ENCODE measurements at places on chromosomes 13 and 19. TPM values are rescaled to one million over a fixed set of nuclear protein-coding genes. Genes with fewer than 3 reads are reported as not detected.

KLK12 gene
- total RNA-seq, result not detected

ZNF714 gene
- 15.2 TPM for total RNA-seq

ZNF234 gene
- 6.4 TPM for total RNA-seq

ATP11A gene
- 15.2 TPM for total RNA-seq

FCAR gene
- 0.68 TPM for total RNA-seq

PEAK3 gene
- 1.2 TPM for total RNA-seq

- no peaks in the 10 kb centered on the region for H3K27me3 ChIP-seq
- H3K4me1 ChIP-seq, result no peaks in the 10 kb centered on the region
- H3K4me3 ChIP-seq, result no peak overlapping the region
- H3K36me3 ChIP-seq, result no peaks in the 10 kb centered on the region
- no peak overlapping the region for H3K27ac ChIP-seq
These were observed 129.3 kb upstream of the SPACA7 start for GRCh38 chr13:112246731-112247470.

DNA sequence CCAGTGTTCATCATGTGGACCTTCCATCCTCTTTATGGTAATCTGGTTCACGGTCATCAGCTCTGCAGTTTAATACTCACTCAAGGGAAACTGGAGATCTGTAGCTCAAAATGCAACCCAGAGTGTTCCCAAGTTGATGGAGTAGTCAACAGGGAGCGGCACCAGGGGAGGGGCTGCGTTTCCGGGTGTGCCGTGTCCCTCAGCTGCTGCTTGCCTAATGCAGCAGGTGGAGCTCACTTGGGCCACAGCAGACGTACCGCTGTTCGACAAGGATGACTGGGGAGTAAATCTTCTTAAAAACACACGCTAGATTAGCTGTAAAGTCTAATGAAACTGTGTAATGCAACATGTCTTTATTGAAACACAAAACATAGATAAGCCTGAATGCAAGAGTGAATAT lies 81.1 kb downstream of the TNFSF13B start:
- no peak overlapping the region for H3K27ac ChIP-seq
- no peaks in the 10 kb centered on the region for H3K36me3 ChIP-seq
- H3K27me3 ChIP-seq, result no peaks in the 10 kb centered on the region

- H3K27ac ChIP-seq, result no peak overlapping the region
- no peak overlapping the region for H3K4me3 ChIP-seq
- H3K36me3 ChIP-seq, result no peaks in the 10 kb centered on the region
- H3K4me1 ChIP-seq, result no peaks in the 10 kb centered on the region
- no peaks in the 10 kb centered on the region for H3K27me3 ChIP-seq
These were observed 2.3 kb downstream of the CEACAM18 start for GRCh38 chr19:51480590-51480989.

GRCh38 chr13:74695021-74695800 lies 561.0 kb upstream of the KLF12 start:
- H3K27me3 ChIP-seq, result no peaks in the 10 kb centered on the region
- H3K4me3 ChIP-seq, result no peak overlapping the region
- no peak overlapping the region for H3K27ac ChIP-seq
- no peaks in the 10 kb centered on the region for H3K36me3 ChIP-seq
- H3K4me1 ChIP-seq, result no peaks in the 10 kb centered on the region

DNA sequence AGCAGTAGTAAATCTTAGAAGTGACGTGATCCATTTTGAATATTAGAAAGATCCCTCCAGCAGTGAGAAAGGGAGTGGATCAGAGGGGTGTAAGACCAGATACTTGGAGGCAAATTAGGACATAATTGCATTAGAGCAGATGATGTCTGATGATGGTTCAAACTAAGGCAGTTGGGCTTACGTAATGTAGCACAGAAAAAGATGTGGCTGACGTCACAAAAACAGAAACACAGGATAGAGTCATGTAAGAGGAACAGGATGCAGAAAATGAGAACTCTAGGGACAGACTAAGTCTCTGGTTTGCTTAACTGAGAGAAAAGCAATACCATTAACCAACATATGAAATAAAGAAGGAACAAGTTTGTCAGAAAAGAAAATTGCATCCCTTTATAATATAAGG lies 392.5 kb upstream of the DACH1 start:
- H3K27ac ChIP-seq, result no peak overlapping the region
- H3K27me3 ChIP-seq, result no peaks in the 10 kb centered on the region
- H3K4me3 ChIP-seq, result no peak overlapping the region
- no peak for DNase-seq
- H3K36me3 ChIP-seq, result no peaks in the 10 kb centered on the region
- H3K4me1 ChIP-seq, result no peaks in the 10 kb centered on the region

- DNase-seq, result no peak
- H3K27ac ChIP-seq, result no peak overlapping the region
- H3K36me3 ChIP-seq, result no peaks in the 10 kb centered on the region
- no peak overlapping the region for H3K4me3 ChIP-seq
- no peaks in the 10 kb centered on the region for H3K27me3 ChIP-seq
These were observed 224.8 kb downstream of the SPRY2 start for GRCh38 chr13:80116107-80116506.

- H3K4me3 ChIP-seq, result no peak overlapping the region
- no peaks in the 10 kb centered on the region for H3K36me3 ChIP-seq
- no peak for DNase-seq
- no peaks in the 10 kb centered on the region for H3K27me3 ChIP-seq
These were observed 25.2 kb downstream of the SPATA13 start for GRCh38 chr13:24185591-24186232.

DNA sequence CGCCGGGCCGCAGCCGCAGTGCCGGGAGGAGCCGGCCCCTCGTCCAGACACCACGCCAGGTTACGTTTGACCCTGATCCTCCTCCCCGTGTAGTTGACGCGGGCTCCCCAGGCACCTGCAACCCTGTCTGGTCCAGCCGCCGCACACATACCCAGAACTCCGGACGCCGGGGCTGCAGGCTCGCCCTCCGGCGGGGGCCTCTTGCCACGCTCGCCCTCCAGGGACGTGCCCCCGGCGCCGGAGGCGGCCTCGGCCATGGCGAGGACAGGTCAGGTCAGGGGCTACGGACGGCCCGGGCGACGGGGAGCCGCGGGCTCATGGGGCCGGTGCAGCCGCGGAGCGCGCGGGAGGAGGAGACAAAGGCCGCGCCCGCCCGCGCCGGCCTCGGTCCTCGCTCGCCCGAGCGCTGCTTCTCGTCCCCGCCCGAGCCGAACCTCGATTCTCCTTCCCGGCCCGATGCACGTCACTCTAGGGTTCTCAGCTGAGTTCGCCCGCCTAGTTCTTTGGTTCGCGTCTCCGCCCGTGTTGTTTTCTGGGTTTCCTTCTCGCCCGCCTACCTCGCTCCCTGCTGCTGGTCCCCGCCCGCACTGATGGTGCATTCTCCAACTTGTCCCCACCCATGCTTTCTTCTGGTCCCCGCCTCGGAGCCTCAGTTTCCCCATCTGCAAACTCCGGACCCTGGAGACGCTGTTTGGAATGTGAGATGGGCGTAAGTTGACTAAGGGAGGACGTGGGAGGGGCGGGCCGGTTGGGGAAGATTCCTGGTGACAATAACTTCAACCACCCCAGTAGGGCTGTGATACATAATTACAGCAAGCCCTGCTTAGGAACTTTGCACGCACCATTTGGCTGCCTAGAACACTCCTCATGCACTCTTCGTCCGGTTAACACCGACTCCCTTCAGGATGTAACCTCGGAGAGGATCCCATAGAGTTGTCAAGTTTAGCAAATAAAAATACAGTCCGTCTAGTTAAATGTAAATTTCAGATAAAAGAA lies at the start of gene ANO8:
Gene ANO8 (minus strand): TSS at position 442 of the 996 bp plus-strand sequence. CDS start 185 bp downstream, at position 257.
- H3K4me1 ChIP-seq, result peaks cover 20% of the 10 kb centered on the region
- DNase-seq, result peak; percentile 85
- peak within 1 kb of the TSS; percentile 97 for H3K4me3 ChIP-seq
- peaks cover 4% of the 10 kb centered on the region for H3K36me3 ChIP-seq
- H3K27me3 ChIP-seq, result no peaks in the 10 kb centered on the region
- H3K27ac ChIP-seq, result peak within 1 kb of the TSS; percentile 47

DNA sequence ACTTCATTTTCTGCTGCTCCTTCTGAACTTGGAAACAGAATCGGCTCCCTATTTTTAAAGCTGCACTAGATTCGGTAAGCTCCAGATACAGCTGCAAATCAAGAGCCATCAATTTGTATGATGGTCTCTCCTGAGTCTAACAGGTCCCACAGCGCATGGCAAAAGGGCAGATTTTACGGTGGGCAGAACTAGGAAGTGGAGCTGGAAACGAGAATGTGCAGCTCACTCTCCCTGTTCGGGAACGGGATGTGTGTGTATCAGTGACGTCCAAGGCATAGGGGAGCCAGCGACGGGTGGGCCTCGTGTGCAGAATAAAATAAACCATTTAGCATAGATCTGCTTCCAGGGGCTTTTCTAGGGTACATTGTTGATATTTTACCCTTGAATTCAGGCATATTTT lies 74.2 kb downstream of the COL4A1 start:
- no peak for DNase-seq
- peaks cover 35% of the 10 kb centered on the region for H3K4me1 ChIP-seq
- H3K36me3 ChIP-seq, result no peaks in the 10 kb centered on the region
- peak overlapping the region; percentile 53 for H3K4me3 ChIP-seq
